ENCODE measurements at places on chromosomes 4 and X.

GRCh38 chrX:21986596-21986995 lies 45.5 kb upstream of the PHEX start:
- no peak for DNase-seq

DNA sequence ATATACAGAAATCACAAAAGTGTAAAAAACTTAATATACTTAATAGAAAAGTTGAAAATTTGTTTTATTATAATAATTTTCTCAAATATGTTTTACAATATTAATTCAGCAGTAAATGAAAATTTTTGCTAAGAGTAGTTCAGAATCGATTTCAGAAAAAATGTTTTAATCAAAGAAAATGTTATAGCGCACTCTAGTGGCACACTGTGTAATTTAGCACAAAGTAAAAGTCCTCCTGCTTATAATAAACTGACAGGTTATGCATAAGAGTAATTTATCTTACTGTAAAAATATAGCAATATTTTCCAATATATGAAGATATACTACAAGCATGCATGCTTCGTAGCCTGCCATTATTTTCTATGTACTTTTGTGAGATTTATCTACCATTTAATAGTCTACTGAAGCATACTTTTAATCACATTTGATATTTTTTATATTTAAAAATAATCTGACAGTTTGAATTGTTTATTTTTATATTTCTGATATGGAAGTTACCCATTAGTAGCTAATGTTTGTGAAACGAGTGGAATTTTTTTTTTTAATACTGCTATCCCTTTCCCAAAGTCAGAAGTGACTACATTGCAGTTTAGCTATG lies 217.9 kb upstream of the KLHL4 start:
- DNase-seq = peak; percentile 1

- DNase-seq = no peak
These were observed 118.8 kb downstream of the PSAPL1 start for GRCh38 chr4:7315935-7316334.

- no peak for DNase-seq
These were observed 138.6 kb upstream of the SFRP2 start for GRCh38 chr4:153927451-153927850.

DNA sequence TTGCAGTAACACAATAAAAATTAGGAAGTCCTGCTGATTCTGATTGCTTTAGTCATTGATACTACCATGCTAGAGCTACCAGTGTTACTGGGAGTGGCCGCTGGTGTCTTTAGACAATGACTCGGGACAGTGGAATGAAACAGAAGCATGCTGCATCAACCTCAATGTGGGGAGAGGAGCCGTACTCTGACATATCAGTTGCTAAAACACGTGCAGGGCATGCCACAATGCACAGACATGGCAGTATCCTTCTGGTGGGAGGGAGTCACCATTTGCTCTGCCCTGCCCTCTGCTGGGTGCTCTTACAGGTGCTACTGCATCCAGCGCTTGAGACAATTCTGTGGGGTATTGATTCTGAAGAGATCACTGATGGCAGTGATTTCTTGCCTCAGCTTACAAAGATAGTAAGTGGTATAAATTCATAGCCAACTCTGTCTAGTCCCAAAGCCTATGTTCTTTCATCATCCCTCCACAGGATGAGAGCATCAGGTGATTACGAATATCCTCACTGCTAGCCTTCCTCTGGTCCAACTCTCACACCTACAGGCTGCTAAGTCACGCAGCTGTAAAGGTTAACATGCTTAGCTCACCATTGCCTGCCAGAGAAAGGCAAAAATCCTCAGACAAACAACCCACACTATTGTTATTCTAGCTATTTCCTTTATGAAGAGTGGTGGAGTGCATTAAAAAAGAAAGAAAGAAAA lies 43.7 kb downstream of the NSG1 start:
- peak; percentile 74 for DNase-seq

GRCh38 chr4:174437324-174437723 lies 85.0 kb downstream of the HPGD start:
- peak; percentile 89 for DNase-seq

GRCh38 chrX:45876206-45876605 lies 669.0 kb downstream of the ZNF674 start:
- DNase-seq = no peak

- DNase-seq = peak; percentile 76
These were observed 683.6 kb upstream of the TENM3 start for GRCh38 chr4:181559637-181560036.

DNA sequence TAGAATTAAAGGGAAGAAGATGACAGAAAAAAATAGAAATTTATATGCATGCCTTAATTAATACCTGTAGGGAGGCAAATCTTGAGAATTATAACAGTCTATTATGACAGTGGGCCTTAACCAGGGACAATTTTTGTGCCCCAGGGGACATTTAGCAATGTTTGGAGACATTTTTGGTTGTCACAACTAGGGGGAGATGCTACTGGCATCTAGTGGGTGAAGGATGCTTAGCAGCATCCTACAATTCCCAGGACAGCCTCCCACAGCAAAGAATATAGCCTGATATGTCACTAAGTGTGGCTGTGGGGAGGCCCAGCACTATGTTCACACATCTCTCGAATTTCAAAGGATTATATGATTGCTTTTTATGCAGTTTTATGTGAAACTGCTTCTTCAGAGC lies 10.5 kb downstream of the GPR82 start:
- peak; percentile 3 for DNase-seq

- DNase-seq = no peak
These were observed 75.7 kb downstream of the FAM47C start for GRCh38 chrX:37083880-37084279.

DNA sequence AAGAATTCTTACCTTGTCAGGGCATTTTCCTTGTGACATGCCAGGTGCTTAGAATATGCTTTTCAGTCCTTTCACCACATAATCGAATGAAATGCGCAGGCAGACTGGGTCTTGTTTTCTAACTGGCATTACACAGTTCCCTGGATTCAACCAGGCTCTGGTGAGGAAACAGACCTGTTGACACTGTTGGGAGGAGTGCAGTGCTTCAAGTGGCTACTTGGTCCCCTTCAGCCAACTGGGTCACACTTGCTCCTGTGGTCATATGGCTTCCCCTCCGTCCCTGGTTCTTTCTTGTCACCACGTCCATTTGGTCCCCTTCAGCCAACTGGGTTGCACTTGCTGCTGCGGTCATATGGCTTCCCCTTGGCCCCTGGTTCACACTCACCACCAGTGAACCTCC lies 9.7 kb downstream of the SMIM20 start:
- DNase-seq = no peak

- DNase-seq = no peak
These were observed 6.4 kb upstream of the BRWD3 start for GRCh38 chrX:80816051-80816450.

GRCh38 chr4:159240687-159241086 lies 137.8 kb downstream of the RAPGEF2 start:
- no peak for DNase-seq

- no peak for DNase-seq
These were observed 165.7 kb upstream of the STS start for GRCh38 chrX:6981718-6982406.

DNA sequence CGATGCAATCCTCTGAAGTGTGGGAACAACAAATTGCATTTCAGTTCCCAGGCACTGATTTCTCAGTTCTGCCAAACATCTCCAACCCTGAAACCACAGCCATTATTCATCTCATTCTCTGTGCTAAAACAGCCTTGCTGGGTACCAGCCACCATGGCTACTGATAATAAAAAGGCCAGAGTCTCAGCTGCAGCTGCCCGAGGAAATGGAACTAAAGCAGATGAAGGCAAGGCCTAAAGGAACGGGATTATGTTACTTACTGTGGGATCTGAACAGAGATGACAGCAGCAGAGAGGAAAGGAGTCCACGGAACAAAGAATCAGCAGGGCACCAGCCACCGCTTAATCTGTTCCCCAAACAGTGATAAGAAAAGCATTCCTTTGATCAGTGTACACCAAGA lies 155.7 kb downstream of the PAPSS1 start:
- DNase-seq = no peak

GRCh38 chrX:124257924-124258702 lies 74.3 kb upstream of the TEX13D start:
- DNase-seq = no peak

- no peak for DNase-seq
These were observed 12.0 kb downstream of the BCOR start for GRCh38 chrX:40085714-40086113.

DNA sequence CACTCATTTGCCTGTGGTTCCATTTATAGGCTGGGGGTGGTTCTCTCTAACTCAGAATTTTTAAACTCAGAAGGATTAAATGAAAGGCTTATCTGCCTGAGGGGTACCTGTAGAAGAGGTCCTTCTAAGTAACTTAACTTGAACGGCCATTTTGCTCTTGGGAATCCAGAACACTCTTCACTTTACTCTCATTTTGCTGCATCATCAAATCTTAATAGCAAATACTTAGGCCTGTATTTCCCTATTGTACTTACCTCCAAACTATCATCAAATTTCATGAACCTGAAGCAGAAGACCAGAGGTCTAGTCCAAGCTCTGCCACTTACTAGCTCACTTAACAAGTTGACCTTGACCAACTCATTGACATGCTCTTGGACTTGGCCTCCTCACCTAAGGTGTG lies 70.4 kb downstream of the GRIA3 start:
- DNase-seq = no peak

DNA sequence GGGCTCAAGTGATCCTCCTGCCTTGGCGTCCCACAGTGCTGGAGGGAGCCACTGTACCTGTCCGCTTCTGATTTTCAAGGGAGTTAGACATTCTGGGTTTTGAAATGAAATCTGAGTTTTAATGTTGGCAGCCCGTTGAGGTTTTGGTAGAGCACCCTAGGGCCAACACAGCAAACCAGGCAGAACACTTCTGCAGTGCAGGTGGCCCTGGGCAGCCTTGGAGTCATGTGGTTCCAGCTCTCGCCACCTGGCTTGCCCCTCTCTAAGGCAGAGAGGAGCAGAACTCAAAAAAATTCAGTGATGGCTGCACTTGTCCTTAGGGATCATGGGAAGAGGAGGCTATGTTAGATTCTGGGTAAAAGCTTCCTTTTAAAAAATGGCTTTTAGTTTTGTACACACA lies 74.9 kb downstream of the CLDN34 start:
- no peak for DNase-seq

GRCh38 chr4:107196312-107196711 lies 160.2 kb upstream of the DKK2 start:
- no peak for DNase-seq
